ENCODE measurements at places on chromosomes 16 and 17.

- DNase-seq: no peak
These were observed 47.4 kb downstream of the PLXDC1 start for GRCh38 chr17:39104046-39104445.

- DNase-seq: no peak
These were observed 18.0 kb downstream of the XPO6 start for GRCh38 chr16:28193530-28194423.

- DNase-seq: no peak
These were observed 51.3 kb downstream of the MEAK7 start for GRCh38 chr16:84453061-84453752.

- no peak for DNase-seq
These were observed 9.2 kb upstream of the SERPINF1 start for GRCh38 chr17:1752425-1753262.

- DNase-seq: no peak
These were observed 215.6 kb upstream of the MAF start for GRCh38 chr16:79816081-79816497.

Measured in HEK293T (cell line).